ENCODE measurements at places on chromosomes 12 and 14. TPM values are rescaled to one million over a fixed set of nuclear protein-coding genes. Genes with fewer than 3 reads are reported as not detected.

DNA sequence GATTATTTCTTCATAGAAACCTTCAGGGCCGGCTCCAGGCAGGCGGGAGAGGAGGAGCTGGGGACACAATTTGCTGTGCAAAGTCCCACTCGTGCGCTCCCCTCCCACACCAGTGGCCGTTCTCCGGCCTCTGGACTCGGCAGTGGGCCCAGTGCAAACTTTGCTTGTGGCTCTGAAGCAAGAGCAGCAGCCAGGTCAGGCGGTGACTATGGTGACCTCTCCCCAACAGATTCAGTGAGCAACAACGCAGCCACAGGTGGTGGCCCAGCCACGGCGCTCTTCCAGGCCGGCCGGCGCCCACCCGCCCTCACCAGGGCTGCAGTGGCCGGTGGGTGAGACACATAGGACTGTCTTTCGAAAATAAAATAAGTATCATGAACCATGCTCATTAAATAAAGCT, 29.5 kb downstream of the VPS37B start:
- no peak overlapping the region for H3K27ac ChIP-seq
- peaks cover 84% of the 10 kb centered on the region for H3K36me3 ChIP-seq
- no peak overlapping the region for H3K4me3 ChIP-seq
- peaks cover 42% of the 10 kb centered on the region for H3K4me1 ChIP-seq
- no peaks in the 10 kb centered on the region for H3K27me3 ChIP-seq

DNA sequence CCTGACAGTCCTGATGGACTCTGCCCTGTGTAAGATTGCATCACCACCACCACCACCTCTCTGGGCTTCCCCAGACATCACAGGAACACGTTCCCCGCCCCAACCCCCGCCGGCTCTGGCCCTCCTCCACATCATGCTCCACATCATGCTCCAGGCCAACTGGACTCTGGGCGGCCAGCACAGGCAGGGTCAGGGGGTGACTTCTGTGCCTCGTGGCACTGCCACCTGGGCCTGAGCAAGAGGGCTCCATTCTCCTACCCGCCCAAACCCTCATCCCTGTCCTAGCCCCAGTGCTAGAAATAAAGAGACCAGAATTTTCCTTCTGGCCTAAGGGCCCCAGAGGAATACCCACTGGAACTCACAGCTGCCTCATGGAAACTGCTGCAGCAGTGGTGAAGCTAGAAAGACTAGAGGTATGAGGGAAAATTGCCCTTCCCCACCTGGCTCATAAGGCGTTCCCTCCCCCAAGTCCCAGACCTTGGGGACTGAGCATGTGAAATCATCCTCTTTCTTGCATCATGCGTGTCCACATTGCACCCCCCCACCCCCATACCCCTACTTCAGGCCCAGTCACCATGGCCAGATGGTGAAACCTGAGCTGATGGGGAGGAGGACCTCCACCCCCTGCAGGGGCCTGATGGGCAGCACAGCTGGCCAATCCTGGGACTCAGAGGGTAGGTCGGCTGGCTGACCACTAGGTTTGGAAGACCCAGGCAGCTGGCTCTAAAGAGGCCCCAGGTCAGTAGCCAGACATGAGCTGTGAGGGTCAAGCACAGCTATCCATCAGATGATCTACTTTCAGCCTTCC, at the start of gene INHBE:
TSS of gene INHBE (plus strand) at position 742 of the 808 bp plus-strand sequence. CDS start 230 bp downstream, outside the sequence.
- H3K27ac ChIP-seq, result no peak within 1 kb of the TSS
- DNase-seq, result no peak
- no peak within 1 kb of the TSS for H3K4me3 ChIP-seq
- H3K27me3 ChIP-seq, result peaks cover 3% of the 10 kb centered on the region
- no peaks in the 10 kb centered on the region for H3K36me3 ChIP-seq
- peaks cover 28% of the 10 kb centered on the region for H3K4me1 ChIP-seq

GRCh38 chr12:30646821-30647220, 48.8 kb downstream of the IPO8 start:
- H3K4me3 ChIP-seq, result no peak overlapping the region
- DNase-seq, result no peak
- no peaks in the 10 kb centered on the region for H3K27me3 ChIP-seq
- no peak overlapping the region for H3K27ac ChIP-seq

The TAS2R7 gene
- total RNA-seq, result 0.33 TPM

The RFX4 gene
- total RNA-seq, result 25.4 TPM

Data from spinal cord (tissue), 10 donors.